Cardiac septum (tissue), 1 donor: ENCODE measurements at places on chromosomes 12 and 14. TPM values are rescaled to one million over a fixed set of nuclear protein-coding genes. Genes with fewer than 3 reads are reported as not detected.
A peak's percentile ranks its signal among the peaks of the same experiment; 100 is the strongest.

The GLT1D1 gene
- 1.1 TPM for total RNA-seq

GRCh38 chr14:39217214-39217879 is 16.4 kb upstream of the MIA2 start:
- no peak for DNase-seq

- no peak for DNase-seq
These were observed 29.4 kb downstream of the ELK3 start for GRCh38 chr12:96223411-96224218.

GRCh38 chr14:75247286-75247922 is 31.2 kb upstream of the FOS start:
- DNase-seq, result no peak

- no peak for DNase-seq
These were observed 225.6 kb upstream of the ARID2 start for GRCh38 chr12:45503899-45504298.

DNA sequence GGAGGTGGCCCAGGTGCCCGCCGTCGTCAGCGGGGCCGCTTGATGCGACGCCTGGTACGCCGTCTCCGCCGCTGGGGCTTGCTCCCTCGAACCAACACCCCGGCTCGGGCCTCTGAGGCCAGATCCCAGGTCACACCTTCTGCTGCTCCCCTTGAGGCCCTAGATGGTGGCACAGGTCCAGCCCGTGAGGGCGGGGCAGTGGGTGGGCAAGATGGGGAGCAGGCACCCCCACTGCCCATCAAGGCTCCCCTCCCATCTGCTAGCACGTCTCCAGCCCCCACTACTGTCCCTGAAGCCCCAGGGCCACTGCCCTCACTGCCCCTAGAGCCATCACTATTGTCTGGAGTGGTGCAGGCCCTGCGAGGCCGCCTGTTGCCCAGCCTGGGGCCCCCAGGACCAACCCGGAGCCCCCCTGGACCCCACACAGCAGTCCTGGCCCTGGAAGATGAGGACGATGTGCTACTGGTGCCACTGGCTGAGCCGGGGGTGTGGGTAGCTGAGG is 5.5 kb downstream of the LRP10 start:
- no peak for DNase-seq

The LRRC10 gene
- 30.3 TPM for total RNA-seq

DNA sequence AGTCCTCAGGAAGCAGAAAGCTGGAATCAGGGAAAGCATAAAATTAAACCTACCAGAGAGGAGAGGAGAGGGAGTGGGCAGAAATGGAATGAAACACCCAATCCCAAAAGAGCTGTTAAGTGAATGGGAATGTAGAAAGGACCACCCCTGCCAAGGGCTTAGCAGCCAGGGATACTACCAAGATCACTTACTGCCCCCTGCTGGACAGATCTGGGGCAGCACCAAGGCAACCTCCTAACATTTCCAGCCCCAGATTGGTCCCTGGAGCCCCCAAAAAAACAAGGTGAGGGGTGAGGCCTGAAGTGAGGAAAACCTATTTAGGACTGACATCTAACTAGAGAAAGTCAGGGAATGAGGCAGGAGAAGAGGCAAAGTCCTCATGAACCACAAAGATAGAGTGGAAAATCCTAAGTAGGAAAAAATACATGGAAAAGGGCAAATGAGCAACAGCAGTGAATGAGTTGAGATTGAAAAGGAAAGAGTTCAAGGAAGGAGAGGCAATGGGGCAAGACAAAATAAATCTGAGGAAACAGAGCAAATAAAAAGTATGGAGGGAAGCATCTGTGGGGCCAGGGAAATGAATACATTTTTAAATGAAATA is 11.2 kb upstream of the FKBP11 start:
- peak; percentile 79 for DNase-seq

DNA sequence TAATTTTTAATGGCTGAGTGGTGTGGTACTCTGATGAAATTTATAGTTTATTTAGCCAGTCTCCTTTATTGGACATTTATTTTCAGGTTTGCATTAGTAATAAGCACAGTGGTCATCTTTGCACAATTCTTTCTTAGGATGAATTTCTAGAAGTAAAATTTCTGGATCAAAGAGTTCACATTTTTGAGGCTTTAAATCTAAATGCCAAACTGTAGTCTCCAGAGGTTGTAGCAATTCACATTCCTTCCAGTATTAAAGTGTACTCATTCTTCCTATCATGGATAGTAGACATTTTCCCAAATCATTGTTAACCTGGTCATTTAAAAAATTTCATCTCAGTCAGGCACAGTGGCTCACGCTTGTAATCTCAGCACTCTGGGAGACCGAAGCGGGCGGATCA is 24.8 kb downstream of the SLC39A9 start:
- no peak for DNase-seq

DNA sequence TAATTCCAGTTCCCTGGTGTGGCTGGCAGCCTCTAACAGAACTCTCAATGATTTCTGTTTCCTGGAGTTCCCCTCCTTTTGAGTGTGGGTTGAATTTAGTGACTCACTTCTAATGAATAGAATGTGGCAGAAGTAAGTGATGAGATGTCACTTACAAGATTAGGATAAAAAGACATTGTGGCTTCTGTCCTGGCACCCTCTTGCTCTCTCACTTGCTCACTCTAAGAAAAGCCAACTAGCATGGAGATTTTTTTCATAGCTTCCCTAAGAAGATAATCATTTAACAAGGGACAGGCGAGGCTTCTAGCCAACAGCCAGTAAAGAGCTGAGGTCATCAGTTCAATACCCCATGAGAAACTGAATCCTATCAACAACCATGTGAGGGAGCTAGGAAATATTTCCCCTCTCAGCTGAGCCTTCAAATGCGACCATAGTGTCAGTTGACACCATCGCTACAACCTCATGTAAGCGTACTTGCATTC is 156.7 kb downstream of the TMTC3 start:
- DNase-seq, result no peak

GRCh38 chr12:124684496-124684895 is 117.1 kb upstream of the NCOR2 start:
- no peak for DNase-seq

DNA sequence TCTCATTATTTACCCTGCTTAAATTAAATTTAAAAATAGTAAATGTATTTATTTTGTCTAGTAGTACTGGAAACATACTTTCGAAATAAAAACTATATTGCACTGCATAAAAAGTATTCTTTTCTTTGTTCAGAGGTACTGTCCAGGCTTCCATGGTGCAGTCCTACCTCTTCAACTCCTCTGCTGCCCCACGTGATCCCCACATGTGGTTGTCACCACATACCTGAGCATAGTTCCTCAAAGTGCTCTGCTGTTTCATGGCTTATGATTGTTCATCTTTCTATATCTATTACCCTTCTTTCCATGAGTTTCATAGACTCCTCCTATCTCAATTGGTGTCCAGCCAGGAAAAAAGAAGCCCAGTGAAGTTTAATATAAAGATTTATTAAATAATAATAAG is 317.5 kb upstream of the OR4E1 start:
- no peak for DNase-seq

GRCh38 chr14:52987042-52987441 is 36.2 kb upstream of the FERMT2 start:
- no peak for DNase-seq

DNA sequence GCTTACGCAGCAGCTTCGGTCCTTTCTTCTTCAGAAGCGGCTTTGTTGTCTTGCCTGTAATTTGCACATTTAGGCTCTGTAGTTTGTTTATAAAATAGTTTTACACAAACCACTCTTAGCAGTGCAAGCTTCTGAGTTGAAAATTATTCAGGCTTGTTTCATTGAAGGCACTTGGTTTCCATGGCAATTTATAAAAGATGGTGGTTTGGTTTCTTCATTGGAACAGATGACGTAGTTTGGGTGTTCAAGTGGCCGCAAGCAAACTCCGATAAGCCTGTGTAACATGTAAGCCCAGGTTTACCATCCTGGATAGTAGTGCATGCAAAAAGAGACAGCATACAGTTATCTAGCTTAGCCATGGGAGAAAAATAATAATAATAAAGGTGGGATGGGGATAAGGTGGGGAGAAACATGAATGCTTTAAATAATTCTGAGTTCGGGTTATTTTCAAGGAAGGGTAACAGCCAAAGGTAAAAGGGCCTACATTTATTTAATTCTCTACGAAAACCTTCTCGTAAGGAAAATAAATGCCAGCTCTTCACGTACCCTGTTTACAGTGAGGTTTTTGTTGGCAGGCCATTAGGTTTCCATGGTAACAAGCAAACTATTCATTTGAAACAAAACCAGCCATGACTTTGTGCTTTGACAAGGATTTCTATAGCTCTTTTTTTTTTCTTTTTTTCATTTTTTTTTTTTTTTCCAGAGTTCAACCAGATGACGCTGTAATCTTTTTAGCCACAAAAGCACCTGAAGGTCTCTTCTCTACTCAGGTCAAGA is 189.6 kb upstream of the RPL10L start:
- DNase-seq, result no peak

The ACVRL1 gene
- total RNA-seq, result 31.1 TPM

The FAM181A gene
- not detected for total RNA-seq

DNA sequence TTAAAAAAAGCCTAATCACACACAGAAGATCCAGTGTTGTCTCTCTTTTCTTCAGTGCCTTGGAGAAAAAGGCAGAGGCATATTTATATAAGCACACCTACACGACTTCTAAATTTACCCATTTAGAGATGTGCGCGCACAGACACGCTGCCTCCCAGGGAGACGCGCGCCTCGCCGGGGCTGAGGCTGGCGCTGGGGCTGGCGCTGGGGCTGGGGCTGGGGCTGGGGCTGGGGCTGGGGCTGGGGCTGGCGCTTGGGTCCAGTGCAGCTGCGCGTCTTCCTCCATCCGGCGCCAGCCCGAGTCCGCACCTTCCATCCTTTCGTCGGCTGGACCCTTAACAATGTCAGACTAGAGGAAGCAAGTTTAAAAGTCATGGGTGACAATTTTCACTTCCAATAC is 118.4 kb upstream of the ARID2 start:
- no peak for DNase-seq

- no peak for DNase-seq
These were observed 1613.4 kb upstream of the SEL1L start for GRCh38 chr14:83147006-83147405.

DNA sequence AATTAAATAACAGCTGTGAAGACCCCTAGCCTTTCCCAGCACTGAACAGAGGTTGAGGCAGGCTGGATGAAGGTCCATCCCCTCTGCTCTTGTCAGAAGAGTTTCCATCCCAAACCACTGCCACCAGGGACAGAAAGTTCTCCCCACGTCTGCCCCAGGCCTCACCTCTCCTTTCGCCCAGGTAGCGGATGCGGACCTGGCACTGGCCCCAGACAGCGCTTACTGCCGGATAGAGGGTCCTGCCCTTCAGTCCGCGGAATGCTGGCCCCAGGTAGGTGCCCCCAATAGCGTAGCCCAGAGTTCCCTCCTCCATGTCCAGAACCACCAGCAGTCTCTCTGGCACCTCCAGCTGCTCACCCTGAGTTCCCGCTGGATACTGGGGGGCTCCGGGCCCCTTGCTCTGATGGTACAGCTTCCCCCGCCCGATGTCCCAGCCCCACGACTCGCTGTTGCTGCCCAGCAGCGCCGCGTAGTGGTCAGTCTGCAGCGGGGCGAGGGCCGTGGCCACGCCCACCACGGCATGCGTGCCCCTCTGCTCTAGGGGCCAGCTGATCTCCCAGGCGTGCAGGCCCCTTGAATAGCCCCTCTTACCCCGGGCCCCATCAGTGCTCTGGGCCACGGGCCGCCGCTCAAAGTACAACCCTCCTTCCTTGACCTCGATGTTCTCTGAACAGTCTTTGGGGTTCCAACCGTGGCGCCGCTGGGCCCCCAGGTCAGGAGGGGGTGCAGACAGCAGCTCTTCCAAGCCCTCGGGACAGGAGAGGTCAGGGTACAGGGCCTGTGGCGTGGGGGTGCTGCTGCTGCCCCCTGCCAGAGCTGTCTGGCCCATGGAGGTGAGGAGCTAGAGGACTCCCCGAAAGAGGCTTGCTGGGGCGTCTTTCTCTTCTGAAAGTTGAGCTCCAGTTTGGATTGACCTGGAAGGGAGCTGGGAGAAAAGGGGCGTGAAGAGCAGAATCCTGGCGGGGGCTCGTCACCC is 742 bp downstream of the SPSB2 start:
- DNase-seq, result peak; percentile 94

The P2RX7 gene
- 0.65 TPM for total RNA-seq

DNA sequence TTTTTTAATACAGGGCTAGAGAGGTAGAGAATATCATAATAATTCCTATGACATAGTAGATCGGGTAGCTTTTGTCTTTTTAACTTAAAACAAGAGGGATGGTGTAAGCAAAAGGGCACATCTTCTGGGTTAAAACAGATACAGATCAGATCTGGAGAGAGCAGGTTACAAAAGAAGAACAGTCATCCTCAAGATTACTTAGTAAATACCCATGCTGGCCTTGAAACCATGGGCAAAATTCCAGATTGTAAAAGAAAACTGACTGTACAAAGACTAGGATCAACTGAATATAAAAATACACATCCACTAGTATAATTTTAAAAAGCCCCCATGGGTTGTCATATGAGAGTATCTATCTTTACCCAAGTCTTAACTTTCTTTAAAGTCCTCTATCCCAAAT is 76.7 kb downstream of the MED13L start:
- no peak for DNase-seq

DNA sequence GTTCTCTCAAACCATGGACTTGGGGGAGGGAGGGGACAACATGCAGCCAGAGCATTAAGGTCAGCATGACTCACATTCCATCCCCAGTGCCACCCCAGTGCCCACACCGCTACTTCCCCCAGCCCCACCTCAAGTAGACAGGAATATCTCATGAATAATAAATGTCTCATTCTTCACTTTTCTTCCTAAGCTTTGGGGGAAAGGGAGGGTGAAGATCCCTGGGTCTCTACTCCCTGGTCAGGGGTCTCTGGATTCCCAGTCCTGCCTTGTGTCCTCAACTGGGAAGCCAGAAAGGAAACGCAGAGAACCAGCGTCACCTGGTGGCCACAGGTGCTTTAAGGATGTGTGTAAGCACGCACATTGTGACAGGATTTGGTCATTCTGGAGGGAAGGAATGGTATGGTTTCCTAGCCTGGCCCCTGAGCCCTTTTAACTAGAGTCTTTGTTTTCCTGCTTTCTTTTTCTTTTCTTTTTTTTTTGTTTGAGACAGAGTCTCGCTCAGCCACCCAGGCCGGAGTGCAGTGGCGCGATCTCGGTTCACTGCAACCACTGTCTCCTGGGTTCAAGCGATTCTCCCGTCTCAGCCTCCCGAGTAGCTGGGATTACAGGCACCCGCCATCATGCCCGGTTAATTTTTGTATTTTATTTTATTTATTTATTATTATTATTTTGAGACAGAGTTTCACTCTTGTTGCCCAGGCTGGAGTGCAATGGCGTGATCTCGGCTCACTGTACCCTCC is 3.4 kb downstream of the GPR84 start:
- DNase-seq, result peak; percentile 87

DNA sequence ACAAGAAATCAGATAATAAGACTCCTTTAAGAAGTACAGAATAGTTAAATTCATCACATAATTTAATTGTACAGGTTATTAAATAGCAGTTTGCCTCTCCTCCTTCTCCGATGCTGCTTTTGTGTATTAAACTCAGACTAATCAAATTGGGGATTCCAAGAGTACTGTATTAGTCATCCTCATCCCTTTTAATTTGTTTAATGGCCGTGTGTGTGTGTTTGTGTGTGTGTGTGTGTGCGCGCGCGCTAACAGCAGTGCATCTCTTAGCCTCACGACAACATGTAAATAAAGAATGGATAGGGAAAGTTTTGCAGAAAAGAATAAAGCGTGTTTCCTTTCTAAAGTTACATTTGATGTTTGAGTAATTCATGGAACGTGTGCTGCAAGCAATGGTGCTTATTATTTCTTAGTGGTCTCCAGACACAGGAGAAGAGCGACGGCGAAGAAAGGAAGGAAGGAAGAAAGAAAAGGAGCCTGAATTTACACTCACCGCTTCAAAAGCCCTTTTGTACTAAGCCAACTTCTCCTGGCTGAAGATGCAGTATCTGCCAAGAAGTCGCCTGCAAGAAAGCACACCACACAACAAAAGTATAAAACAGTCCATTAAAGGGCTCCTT is 220.3 kb downstream of the ASCL1 start:
- DNase-seq, result no peak
